Effector memory CD4-positive, alpha-beta T cell (primary cell): ENCODE measurements at places on chromosomes 11 and 22.

DNA sequence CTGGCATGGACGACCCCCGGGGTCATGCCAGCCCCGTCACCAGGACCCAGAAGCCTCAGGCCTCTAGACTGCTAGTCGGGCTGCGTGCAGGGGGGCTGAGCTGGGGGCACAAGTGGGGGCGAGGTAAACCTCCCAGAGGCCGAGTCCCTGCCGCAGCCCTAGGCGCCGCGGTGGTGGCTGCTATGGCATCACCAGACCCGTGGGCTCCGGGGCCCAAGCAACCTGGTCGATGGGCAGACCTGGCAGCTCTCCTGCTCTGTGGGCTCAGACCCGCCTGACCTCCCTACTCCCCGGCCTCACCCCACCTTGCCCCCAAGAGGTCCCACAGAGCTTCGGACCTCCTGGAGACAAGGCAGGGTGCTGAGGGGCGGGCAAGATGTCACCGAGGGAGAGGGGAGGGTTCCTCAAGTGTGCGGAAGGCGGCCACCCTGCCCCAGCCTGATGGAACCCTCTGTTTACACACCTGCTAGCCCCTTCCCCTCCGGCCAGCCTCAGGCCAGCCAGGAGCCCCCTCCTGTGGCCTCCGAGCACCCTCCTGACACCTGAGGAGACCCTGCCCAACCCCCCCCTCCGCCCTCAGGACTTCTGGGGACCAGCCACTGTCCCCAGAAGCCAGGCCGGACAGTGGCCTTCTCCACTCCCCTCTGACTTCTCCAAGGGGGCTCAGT lies 9.4 kb downstream of the IGF2 start:
- no peak for DNase-seq

DNA sequence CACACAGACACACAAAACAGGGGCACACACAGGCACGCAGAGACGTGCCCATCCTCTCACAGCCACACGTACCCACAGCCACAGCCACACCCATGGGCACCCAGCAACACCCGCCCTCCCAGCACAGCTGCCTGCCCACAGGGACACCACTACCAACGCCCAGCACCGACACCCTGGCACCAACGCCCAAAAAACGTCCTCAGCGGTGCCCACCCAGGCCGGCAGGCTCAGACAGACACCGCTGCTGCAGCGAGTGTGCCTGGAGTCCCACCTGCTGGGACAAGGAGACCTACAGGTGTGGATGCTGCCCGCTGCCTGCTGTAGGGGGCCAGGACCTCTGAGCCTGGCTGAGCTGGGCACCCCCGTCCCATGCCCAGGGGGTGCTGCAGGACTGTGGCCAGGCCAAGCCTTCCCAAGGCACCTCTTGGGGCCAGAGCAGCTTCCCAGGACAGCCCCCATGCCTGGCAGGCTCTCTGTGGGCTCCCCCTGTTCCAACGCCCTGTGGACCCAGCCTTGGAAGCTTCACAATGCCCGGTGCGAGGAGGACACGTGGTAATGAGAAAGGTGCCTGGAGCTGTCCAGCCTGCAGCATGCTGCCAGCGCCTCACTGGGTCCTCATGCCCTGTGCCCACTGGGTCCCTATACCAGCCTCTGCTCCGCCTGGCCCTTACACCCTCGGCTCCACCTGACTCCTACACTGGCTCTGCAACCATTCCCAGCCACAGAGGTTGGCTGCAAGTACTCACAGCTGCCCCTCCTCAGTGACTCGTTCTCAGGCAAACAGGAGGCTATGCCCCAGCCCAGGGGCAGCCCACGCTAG lies 45.8 kb upstream of the TH start:
- no peak for DNase-seq

- DNase-seq, result no peak
Observed at GRCh38 chr11:71206186-71206585, 46.2 kb downstream of the SHANK2 start.

GRCh38 chr11:23780231-23780630 lies 716.6 kb upstream of the LUZP2 start:
- no peak for DNase-seq

- DNase-seq, result no peak
Observed at GRCh38 chr11:59152312-59152951, 9.8 kb downstream of the FAM111A start.

- DNase-seq, result peak; percentile 51
Observed at GRCh38 chr22:17777005-17777716, 2.9 kb upstream of the BID start.

DNA sequence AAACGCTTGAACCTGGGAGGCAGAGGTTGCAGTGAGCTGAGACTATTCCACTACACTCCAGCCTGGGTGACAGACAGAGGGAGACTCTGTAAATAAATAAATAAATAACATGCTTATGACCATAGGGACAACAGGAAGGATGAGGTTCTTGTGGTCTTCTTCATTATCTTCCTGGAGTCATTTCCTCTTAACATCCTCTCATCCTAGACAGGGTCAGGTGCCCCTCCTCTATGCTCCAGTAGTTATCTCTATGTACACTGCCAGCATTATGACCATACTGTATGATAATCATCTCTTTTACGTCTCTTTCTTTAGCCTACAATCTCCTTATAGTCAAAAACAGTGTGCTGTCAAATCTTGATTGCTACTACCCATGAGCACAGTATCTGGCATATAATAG lies 17.7 kb downstream of the RAB30 start:
- DNase-seq, result no peak

DNA sequence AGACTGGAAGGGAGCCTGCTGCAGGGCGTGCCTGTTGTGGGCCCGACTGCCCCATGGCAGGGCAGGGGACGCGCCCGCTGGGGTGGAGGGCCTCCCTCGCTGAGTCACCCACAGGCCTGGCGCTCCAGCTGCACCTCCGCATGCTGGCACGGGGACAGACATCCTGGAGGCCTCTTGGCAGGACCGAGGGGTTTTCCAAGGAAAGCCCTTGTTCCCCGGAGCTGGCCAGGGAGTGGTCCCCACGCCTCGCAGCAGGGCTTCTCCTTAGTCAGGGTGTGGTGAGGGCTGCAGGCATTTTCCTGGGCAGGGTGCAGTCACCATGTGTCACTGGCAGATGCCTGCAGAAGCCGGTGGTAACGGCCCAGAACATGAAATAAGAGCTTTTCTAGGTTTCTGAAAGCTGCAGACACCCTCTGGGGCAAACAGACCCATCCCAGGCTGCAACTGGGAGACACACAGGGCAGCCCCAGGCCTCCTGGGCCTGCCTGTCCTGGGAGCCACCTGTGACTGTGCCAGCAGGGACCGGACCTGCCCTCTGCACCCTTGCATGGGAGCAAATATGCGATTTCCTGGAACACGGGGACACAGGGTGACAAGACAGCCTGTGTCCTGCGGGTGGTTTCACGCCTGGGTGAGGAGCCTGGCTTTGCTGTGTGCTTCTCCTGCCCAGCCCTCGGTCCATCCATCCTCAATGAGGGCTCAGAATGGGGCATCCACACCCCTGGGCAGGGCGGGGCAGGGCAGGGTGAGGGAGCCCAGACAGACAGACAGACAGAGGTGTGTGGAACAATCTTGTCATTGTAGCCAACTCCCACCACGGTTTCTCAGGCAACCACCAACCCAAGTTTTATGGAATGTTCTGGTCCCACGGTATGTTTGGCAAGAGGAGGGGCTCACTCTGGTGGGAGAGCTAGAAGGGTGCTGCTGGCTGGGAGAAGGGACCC lies 43.2 kb upstream of the FADD start:
- DNase-seq, result no peak

GRCh38 chr11:68338051-68338780 lies 25.8 kb downstream of the LRP5 start:
- DNase-seq, result no peak

- no peak for DNase-seq
Observed at GRCh38 chr11:26964339-26964738, 29.6 kb upstream of the FIBIN start.

DNA sequence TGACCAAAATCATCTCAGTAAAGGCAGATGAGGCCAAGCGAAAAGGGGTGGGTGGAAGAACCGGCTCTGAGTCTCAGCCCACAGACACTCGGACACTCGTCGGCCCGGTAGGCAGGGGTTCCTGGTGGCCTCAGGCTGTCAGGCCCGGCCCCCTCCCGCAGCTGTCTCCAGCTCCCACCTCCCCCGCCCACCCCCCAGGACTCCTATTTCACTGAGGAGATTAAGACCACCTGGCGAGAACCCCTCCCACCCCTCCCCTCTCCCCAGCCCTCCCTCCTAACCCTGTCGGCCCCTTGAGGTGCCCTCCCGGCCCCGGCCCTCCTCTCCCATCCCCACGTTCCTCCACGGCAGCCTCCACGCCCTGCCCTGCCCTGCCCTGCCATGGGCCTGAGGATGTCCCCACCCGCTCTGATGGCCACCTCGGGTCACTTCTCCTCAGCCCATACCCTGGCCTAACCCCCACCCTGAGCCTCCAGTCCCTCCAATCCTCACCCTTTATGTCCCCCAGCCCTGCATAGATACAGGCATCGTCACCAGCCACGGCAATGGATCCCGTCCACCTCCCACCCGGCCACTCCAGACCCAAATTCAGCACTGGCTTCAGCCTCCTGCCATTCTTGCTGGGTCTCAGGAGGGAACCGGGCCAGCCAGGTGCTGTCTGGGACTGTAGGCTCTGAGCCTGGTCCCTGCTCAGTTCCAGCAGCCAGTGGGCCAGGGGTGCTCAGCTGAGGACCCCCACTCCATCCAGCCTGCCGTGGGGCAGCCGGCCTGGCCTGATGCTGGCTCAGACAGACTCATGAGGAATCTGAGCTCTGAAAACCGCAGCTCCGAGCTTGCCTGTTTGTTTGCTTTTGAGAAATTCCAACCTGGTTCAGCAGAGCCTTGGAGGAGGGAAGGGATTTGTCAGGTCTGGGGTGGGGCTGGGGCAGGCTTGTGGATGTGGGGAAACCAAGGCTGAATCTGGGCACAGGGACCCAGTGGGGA lies 9.8 kb upstream of the TBX1 start:
- no peak for DNase-seq

- no peak for DNase-seq
Observed at GRCh38 chr11:61153593-61154095, 7.6 kb downstream of the VPS37C start.

GRCh38 chr22:32466496-32466895 lies 2.2 kb upstream of the BPIFC start:
- DNase-seq, result no peak

GRCh38 chr11:19903620-19904069 lies 191.0 kb downstream of the NAV2 start:
- no peak for DNase-seq

DNA sequence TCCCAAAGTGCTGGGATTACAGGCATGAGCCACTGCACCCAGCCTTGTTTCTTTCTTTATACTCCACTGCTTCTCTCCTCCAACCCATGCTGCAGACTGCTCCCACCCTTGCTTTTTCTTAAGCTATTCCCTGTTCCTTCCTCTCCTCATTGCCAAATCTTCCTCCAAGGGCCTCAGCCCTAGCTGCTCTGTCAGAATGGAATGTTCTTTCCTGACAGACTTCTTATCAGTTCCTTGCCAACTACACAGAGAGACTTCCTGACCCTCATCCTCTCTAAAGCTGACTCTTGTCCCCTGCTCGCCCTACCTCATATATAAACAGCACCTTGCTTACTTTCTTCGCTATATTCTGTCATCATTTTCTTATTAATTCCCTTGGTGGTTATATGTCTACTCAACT lies 16.9 kb upstream of the PIK3C2A start:
- DNase-seq, result no peak

DNA sequence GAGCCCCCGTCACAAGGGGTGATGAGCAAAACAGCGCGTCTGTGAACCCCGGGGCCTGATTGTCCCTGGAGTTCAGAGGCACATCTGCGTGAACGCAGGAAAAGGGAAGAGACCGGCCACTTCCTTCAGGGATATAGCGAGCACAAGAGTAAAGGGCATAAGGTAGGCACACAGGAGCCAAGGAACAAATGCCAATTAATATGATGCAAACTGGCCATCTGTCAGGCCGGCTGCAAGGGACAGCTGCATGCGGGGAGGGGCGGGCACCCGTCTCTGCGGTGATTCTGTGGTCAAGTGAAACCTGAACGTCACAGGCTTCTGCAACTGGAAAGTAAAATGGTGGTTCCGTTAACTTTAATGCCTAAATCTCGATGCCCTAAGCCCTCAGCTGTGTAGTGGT lies 64.7 kb downstream of the TRIM29 start:
- no peak for DNase-seq

- DNase-seq, result no peak
Observed at GRCh38 chr22:47048123-47049077, 285.9 kb downstream of the TBC1D22A start.

- no peak for DNase-seq
Observed at GRCh38 chr22:49532869-49533802, 294.5 kb downstream of the BRD1 start.

DNA sequence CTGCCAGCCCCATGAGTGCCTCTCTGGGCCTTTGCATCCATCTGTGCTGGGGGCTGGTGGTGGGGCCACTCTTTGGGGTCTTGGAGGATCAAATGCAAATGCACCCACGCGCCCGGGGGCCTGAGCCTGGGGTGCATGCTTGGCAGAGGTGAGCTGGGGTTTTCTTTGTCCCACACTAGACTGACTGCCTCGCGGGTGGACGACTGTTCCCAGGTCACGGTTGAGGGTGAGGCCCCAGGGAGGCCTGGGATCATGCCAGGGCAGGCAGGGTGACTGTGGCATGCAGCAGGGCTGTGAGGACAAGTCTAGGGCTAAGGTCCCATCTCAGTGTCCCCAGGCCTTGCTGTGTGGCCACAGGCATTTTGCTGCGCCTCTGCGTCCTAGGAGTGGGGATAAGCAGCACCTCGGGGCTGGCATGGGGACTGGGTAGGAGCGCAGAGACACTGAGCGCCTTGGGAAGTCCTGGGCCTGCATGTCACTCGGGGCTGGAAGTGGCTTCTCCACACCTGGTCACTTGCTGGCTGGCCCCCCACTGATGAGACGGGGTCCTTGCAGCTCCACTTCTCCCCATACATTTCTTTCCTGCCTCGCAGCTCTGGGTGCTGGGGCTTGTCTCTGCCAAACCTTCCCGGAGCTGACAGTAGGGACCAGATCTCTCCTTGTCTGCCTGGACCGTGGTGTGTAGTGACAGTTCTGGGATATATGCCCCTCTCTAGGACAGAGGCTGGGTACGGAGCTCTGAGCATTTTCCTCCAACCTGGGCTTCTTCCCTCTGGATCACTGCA lies 133.1 kb downstream of the CTTN start:
- no peak for DNase-seq

GRCh38 chr11:45918331-45918941 lies 759 bp upstream of the PEX16 start:
- peak; percentile 63 for DNase-seq

DNA sequence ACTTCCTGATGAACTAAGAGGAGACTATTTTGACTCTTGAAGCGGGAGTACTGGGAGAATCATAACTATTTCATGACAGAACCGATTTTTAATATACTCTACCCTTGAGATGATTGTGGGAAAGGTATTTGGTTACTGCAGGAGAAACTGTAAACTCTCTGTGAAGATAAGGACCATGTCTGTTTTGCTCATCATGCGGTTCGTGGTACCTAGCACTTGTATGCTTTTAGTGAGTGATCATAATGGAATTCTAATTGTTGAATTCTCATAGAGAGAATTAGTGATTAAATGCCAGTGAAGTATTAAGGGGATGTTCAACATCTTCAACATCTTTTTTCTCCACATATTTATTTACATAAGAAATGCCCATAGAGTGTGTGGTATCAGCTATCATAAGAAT lies 11.4 kb downstream of the AASDHPPT start:
- no peak for DNase-seq
